ENCODE measurements at places on chromosomes 11 and 22.

DNA sequence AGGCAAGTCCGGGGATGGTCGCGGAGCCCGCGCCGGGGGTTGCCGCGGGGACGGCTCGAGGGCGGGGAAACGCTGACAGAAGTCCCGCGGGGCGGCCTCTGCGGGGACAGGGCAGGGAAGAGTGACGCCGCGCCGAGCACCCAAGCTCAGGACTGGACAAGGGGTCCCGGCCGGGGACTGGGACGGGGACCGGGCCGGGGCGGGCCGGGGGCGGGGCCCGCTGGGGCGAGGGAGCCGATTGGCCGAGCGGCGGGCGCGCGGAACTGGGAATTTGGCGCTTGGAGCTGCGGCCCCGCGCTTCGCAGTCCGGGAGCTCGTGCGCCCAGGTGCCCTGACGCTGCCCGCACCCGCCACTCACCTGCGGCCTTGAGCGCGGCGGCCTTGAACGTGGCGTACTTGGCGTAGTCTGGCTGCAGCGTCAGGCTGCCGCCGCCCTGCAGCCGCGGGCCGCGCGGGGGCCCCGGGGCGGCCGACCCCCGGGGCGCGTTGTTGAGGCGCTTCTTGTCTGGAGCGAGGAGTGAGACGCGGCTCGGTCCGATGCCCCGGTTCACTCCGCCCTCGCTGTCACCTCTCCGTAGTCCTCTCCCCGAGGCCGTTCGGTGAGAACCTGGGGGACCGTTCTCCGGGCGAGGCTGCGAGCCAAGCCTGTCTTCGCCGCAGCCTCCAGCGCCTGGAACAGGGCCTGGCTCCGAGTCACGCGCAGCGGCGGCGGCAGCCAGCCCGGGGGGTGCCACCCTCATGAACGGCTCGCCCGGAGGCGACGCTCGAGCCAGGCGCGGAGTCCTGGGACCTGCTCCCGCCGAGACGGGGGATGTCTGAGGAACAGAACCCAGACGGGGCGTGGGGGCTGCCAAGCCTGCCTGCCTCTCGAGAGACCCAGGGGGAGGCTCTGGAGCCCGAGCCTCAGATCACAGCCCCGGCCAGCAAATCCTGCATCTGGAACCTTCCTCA, 4.5 kb downstream of the SHISA8 start:
- no peak for DNase-seq

- no peak for DNase-seq
Observed at GRCh38 chr11:131185915-131186314, 184.5 kb upstream of the NTM start.

DNA sequence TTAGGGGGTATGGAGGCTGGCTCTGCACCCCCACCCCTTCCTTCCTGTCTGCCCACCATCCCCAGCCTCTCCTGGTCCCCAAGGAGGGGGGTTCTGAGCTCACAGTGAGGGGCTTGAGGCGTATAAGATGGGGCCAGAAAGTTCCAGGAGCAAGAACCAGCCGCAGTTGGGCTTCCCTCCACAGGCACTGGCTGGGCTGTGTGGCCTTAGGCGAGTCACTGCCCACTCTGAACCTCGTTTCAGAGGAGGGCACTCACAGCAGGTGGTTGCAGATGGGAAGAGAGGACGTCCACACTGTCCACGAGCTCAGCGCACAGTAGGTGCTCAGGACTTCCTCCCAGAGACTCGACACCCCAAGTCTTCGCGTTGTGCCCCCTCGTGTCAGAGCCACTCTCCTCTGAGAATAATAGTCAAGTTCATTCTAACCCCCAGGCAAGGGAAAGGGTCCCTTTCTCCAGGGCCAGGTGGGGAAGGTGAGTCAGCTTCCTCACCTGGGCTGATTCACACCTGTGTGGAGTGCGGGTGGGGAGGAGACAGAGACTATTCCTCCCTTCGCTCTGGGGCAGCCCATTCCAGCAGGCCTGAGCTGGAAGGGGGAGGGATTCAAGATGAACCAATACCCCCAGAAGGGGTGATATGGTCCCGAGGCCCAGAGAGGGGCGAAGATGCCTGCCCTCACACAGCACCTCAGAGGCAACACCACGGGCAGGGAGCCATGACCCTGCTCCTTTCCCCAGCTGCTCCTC, 29.3 kb downstream of the RPL3 start:
- no peak for DNase-seq

GRCh38 chr11:19541521-19542049, 171.1 kb upstream of the NAV2 start:
- no peak for DNase-seq

- no peak for DNase-seq
Observed at GRCh38 chr11:111814557-111815320, 48.5 kb upstream of the PPP2R1B start.

DNA sequence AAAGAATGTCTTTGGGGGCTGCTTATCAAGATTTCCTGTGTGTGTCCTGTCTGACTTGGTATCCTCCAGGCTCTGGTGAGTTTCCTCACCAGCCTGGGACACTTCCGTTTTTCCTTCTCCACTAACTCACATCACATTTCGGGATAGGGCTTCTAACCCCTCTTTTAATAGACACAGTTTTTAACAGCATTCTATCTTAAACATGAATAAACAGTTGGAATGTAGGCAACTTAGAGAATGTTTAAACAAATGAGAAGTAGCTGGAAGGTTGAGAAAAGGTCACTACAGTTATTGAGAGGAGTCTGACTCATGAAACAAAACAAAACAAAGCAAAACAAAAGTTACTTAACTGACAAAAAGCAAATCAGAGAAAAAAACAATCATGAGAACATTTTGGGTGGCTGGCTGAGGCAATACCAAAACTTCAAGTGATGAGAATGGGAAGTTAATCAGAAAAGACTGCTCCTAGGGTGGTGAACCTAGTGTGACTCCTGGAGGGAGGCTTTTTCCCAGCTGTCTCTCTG, 64.7 kb upstream of the CTSC start:
- no peak for DNase-seq

DNA sequence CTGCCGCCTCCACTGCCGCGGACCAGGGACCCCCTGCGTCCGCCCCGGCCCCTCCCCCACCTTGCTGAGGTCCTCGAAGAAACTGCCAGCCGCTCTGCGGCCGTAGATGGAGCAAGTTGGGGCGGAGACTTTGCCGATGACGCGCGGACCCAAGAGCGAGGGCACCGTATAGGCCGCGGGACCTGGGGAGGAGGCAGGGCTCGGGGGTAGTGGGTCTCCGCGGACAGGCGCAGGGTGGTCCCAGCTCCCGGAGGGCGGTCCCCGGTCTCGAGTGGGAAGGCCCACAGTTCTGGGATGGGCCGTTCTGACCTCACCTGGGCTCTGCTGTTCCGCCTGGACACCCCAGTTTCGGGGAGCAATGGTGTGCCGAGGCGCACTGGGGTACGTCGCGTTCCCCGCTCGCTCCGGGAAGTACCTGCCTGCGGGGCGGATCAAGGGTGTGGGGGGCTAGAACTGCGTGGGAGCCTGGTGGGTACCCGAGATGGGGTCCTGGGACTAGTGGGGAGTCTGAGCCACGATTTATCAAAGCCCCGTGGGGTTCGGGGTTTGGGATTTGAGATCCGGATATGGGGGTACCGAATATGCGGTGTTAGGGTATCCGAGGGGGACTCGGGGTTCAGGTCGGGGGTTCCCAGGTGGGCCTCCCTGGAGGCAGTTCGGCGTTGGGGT, 1.2 kb upstream of the TYMP start:
- DNase-seq, result peak; percentile 73

DNA sequence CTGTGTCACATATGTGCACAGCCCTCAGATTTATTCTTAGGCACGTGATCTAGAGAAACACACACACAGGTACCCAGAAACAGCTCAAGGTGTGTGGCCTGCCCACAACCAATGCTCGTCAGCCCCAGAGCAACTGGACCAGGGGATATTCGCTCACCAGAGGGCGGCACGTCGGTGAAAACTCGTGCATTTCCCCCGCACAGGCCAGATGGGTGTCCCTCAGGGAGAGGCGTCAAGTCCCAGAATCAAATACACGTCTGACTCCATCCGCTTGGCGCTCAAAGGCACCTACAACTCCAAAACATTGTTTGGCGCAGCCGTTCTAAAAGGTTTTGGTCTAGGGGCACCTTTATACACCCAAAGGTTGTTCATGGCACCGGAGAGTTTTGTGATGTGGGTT, 429.0 kb downstream of the BRD1 start:
- DNase-seq, result no peak

DNA sequence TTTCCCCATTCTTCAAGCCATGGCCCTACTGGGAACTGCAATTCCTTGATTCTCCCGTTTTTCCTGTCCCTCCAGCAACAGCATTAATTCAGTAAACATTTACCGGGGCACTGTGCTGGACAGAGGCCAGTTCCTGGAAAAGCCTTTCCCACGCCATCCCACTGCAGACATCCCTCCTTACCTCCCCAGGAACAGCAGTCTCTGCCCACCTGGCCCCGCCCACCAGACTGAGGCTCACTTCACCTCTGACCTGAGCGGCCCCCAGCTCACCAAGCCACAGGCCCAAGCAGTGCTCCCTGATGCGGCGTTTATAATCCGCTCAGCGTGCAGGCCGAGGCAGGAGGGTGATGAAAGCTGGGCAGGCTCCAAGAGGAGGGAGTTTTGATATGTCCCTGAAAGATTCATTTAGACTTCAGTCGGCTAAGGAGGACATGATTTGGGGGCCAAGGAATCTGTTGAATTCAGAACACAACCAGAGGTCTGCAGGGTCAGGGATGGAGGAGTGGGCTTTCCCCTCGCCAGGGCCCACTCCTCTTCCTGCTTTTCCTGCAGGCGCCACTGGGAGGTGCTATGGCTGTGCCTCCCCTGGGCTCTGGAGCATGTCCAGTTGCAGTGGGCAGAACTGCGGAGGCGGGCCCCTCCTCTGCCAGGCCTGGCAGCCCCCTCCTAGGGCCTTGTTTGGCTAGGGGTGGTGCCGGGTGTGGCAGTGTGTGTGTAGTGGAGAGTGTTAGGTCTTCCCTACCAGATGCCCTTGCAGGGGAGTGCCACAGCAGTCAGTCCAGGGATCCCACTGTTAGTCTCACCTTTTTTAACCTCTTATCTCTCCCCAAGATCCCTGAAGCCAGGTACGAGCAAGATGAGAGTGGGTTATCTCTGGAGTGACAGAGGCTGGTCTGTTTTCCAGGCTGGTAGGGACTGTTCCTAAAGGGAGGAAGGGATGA, 1.4 kb upstream of the TAGLN start:
- DNase-seq, result no peak

GRCh38 chr11:30916764-30917163, 330.6 kb upstream of the MPPED2 start:
- no peak for DNase-seq

DNA sequence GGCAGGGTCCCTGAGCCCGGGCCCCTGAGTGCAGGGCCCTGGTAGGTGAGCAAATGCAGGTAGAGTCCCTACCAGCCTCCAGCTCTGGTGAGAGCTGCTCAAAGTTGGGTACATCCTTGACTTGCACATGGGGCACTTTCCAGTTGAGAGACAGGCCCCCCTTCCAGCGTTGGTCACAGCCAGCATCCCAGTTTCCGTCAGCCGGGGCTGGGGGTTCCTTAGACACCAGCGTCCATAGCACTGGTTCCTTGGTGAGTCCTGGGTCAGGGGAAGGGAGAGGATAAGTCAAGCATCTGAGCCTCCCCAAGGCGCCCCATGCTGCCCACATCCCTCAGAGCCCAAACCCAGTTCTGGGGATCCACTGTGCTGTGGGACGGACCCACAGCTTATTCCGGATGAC, 5.6 kb downstream of the PNPLA5 start:
- no peak for DNase-seq

- DNase-seq, result no peak
Observed at GRCh38 chr11:122163053-122163819, 47.2 kb upstream of the BLID start.

DNA sequence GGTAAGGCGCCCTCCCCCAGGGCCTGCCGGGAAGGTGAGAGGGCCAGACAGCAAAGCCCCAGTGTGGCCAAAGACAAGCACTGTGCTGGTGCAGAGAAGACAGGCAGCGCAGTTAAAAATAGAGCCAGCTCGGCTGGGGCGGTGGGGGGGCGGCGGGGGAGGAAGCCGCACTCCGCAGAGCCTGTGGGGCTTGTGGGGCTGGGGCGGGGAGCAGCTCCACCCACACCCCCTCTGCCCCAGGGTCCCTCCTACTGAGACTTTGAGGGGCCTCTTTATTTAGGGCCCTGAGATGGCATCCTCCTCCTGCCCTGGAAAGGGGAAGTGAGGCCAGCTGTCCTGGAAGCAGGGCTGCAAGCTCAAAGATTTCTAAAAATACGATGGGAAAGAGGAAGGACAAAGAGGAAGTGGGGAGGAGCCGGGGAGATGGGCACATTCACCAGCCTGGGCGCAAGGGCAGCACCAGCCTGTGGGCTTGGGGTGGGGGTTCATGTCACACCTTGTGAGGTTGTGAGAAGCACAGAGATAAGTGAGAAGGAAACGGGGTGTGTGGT, 2.6 kb downstream of the CYTH4 start:
- DNase-seq, result no peak

GRCh38 chr11:5581014-5581413, 337 bp downstream of the OR52B6 start:
- DNase-seq, result no peak

DNA sequence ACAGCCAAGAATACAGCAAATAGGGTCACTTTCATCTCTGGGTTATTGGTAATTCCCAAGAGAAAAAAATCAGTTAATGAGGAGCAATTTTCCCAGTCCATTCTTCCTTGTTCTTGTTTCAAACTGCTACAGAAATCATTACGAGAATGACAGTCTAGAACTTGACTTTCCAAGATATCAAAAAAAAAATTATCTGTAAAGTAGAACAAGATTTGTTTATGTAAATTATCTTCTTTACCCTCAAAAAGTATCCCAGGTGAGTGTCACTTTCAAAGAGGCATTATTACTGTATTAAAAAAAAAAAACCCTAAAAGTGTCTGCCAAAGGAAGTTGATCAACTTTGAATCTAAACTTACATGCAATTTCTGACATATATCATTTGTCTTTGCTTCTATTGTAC, at the start of gene OR5W2:
Gene OR5W2 (minus strand): TSS at position 101 of the 400 bp plus-strand sequence. CDS start 0 bp downstream, at position 101.
- DNase-seq, result no peak

GRCh38 chr11:64591257-64592233, 525 bp downstream of the SLC22A12 start:
- DNase-seq, result no peak

DNA sequence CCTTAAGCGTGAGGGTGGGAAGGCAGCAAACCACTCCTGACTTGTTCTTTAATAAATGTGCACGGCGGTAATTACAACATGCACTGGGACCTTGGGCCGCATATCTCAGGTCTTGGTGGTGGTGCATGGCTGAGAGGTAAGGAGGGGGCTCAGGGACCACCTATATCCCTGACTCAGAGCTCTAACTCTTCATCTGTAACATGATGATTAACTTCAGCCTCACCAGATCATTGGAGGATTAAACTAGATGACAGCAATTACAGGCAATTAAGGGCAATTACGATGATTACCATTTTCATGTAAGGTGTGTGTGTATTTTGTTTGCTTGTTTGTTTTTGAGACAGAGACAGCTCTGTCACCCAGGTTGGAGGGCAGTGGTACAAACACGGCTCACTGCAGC, 45.0 kb downstream of the FBLN1 start:
- no peak for DNase-seq

GRCh38 chr11:94201004-94201465, 72.4 kb downstream of the PANX1 start:
- DNase-seq, result no peak

DNA sequence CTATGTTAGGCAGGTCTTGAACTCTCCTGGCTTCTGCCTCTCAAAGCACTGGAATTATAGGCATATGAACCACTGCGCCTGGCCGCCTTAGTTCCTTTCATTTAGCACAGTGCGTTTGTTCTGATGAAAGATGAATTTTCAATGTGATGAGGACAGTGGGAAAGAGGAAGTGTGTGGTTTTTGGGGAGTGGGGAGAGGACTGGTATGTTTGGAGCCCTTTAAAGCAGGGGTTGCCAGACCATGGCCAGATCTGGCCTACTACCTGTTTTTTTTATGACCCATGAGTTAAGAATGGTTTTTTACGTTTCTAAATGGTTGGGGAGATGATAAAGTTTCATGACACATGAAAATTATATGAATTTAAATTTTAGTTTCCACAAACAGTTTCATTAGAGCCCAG, 12.5 kb downstream of the ATXN10 start:
- no peak for DNase-seq

GRCh38 chr22:47568700-47569099, 806.2 kb downstream of the TBC1D22A start:
- DNase-seq, result no peak
